ENCODE measurements at places on chromosomes 5 and 9. TPM values are rescaled to one million over a fixed set of nuclear protein-coding genes. Genes with fewer than 3 reads are reported as not detected.

DNA sequence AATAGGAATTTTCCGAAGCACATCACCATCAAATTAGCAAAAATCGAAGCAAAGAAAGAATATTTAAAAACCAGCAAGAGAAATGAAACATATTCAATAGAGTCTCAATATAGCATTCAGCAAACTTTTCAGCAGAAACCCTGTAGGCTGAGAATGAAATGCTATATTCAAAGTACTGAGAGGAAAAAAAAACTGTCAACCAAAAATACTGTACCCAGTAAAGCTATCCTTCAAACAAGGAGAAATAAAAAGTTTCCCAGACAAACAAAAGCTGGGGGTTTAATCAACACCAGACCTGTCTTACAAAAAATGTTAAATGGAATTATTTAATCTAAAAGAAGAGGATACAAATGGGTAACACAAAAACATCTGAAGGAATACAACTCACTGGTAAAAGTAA is 116.0 kb downstream of the TRPM3 start:
- DNase-seq, result no peak

DNA sequence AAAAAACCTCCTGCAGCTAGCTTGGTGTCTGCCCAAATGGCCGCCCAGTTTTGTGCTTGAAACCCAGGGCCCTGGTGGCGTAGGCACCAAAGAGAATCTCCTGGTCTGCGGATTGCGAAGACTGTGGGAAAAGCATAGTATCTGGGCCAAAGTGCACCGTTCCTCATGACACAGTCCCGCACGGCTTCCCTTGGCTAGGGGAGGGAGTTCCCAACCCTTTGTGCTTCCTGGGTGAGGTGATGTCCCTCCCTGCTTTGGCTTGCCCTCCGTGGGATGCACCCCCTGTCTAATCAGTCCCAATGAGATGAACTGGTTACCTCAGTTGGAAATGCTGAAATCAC is 83.0 kb upstream of the JAK2 start:
- no peak for DNase-seq

The MEGF9 gene
- 18.2 TPM for total RNA-seq

The TARS1 gene
- total RNA-seq, result 63.4 TPM

DNA sequence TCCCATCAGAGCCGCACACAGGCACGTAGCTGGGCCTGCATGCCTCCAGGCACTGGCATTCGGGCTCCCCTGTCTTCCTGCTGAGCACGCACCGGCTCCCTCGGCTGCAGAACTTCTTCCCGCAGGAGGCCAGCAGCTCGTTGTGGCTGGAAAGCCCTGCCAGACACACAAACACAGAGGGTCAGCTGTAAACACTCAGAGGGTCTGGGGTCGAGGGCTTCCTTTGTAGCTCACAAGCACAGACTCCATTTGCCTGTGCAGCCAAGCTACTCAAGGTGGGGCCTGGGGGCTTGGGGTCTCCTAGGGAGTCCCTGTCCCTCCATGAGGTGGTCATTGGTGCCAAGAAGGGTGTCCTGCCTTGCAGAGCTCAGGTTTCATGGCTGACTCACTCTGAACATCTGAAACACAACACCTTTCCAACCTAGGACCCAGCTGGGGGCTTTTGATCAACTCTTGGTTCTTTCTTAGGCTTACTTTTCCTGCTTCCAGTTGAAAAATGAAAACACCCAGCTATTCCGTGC is 211.4 kb downstream of the FSTL4 start:
- DNase-seq, result no peak

- no peak for DNase-seq
Measured at GRCh38 chr9:31302620-31303418, 1081.6 kb upstream of the ACO1 start.

The TXNDC8 gene
- not detected for total RNA-seq

GRCh38 chr9:16670791-16671190 is 199.7 kb downstream of the BNC2 start:
- DNase-seq, result no peak

The BAAT gene
- 0.08 TPM for total RNA-seq

The ENTR1 gene
- total RNA-seq, result 23.3 TPM

DNA sequence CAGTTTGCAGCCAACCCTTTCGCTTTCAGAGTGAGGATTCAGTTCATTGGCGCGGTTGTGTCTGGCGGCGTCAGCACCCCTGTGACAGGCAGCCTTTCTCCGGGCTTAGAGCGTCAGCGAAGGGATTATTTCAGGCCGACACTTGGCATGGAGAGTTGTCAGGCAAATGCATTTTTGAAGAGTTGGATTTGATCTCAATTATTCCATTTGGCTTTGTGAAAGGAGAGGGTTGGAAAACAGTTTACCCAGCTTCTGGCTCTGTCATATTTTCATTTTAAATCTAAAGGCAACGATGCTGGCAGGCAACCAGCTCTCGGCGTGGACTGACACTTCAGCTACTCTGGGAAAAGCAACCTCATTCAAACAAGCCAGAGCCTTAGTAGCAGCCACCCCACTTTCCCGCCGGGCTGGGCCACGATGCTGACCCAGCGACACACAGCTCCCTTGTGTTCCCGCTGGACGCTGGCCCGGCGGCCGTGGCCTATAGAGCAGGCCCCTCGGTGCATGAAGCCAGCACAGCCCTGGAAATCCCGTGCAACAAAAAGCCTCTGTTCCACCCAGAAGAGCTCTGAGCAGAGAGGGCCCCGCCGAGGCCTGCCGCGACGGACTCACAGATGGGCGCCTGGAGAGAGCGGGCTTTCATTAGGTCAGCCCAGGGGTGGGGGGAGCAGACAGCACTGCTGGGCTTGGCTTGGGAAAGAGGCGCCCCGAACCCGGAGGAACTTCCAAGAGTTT is 28.9 kb upstream of the LPCAT1 start:
- peak; percentile 74 for DNase-seq

GRCh38 chr5:143220748-143221251 is 182.7 kb downstream of the NR3C1 start:
- no peak for DNase-seq

The FOXD4L4 gene
- not detected for total RNA-seq

The SEMA5A gene
- 27.1 TPM for total RNA-seq

GRCh38 chr5:15513911-15514310 is 13.9 kb downstream of the FBXL7 start:
- DNase-seq, result no peak

GRCh38 chr9:34744295-34745221 is 34.6 kb upstream of the CCL21 start:
- peak; percentile 54 for DNase-seq

DNA sequence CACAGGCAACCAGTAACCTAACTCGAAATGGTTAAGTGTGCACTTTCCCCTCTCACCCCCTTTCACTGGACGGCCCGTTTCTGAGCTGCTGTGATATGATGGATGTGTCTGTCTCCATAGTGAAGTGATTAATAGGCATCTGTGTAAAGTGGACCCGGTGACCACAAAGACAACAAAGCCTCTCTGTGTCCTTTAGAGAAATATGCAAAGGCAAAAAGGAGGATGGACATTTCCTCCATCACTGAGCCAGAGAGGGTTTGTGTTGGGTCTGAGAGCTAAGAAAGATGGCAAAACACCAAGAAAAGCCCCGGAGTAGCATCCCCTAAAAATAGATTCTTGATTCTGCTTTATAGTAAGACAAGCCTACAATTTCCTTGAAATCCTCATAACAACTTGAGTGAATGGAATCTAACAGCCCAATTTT is 120.6 kb downstream of the SEMA6A start:
- no peak for DNase-seq

GRCh38 chr9:96327694-96328352 is 25.8 kb upstream of the HSD17B3 start:
- DNase-seq, result no peak

The SLC34A3 gene
- not detected for total RNA-seq

The PLK2 gene
- 63.6 TPM for total RNA-seq

- DNase-seq, result no peak
Measured at GRCh38 chr5:90438100-90438499, 28.5 kb upstream of the CETN3 start.

DNA sequence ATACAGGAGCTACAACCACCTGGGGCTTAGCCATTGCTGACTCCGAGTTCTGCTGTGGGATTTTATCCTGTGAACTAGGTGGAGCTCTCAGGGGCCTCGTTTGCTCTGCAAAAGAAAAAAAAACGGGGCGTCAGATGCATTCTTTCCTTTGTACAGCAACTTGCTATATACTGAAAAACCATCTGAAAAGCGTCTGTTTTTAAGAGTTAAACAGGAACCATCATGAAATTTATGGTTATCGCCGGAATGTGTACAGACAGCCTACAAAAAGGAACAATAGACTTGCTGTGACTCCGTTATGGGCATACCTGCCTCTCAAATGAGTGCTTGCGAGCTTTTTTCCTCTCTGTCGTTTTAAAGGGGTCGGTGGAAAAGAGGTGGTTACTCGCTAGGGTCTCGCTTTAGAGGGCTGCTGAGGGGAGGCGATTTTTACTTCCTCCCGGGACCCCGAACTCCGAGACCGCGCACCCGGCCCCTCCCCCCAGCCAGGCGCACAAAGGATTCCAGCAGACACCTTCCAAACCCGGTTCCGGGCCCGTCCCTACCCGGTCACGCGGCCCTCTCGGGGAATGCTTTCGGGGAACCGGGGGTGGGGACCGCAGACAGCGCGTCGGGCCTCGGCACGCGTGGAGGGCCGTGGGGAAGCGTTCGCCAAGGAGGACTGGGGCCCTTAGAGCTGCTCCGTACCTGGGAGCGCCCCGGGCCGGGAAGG is 826 bp downstream of the PAIP1 start:
- peak; percentile 75 for DNase-seq

The SPINK13 gene
- not detected for total RNA-seq

- no peak for DNase-seq
Measured at GRCh38 chr5:27462936-27463335, 424.6 kb upstream of the CDH9 start.

GRCh38 chr5:79824444-79824843 is 134.8 kb downstream of the CMYA5 start:
- no peak for DNase-seq

The SLC6A19 gene
- not detected for total RNA-seq

The ISL1 gene
- not detected for total RNA-seq

DNA sequence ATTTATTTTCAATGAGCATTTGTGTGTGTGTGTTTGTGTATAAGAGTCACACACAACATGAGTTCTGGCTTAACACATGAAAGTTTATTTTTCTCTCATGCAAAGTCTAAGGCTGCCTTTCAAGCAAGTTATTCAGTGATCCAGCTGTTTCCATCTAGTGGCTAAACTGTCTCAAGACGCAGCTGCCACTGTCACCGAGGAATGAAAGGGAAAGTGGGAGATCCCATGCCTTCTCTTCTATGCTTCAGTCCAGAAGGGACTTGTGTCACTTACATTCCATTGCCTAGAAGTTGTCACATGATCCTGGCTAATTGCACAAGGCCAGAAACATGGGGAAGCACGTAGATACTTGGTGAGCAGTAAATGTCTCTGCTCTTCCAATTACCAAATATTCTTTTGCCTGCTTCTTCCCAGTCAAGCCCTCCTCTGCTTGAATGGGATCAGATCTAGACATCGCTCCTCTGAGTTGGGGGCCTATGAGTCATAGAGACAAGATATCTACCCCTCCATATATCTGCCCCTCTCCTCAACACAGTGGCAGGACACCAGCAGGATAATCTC is 30.4 kb upstream of the SLIT3 start:
- no peak for DNase-seq

DNA sequence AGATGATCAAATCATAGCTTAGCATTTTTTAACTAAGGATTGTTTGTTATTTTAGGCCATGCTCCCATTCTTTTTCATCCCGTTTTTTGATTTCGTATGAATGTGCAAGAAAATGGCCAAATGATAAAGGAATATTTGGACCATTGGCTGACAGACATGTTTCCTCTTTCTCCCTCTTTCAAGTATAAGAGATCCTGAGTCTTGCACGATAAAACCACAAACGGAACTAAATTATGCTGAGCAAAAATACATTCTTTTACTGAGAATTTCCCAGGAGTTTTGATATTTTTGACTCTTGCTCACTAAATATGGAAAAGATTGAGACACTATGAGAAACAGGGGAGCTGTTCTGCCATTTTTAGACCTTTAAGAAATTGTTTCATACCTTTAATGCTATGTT is 90.4 kb upstream of the KLF9 start:
- DNase-seq, result no peak

GRCh38 chr5:93359296-93359959 is 221.6 kb downstream of the NR2F1-AS1 start:
- no peak for DNase-seq

The FAM120A gene
- total RNA-seq, result 83.4 TPM

- DNase-seq, result no peak
Measured at GRCh38 chr5:165457859-165458481, 1952.6 kb downstream of the MAT2B start.

The TAS2R1 gene
- not detected for total RNA-seq

DNA sequence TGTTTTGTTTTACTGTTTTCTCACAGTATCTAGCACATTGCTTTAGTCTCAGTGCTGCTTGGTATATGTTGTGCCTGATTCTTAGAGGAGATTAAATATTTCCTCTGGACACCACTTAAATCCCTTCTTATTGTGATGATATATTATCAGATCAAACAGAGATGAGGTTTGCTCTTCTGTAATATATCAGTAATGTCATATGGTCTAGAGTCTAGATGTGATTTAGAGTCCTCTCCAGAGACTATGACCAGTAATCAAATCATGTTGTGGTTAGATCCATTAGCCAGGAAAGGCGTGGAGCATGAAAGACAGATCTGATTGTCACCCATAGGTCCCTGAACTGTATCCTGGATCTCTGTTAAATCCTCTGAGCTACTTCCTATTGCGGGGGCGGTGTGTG is 24.4 kb downstream of the CAMK4 start:
- no peak for DNase-seq

The MEIKIN gene
- total RNA-seq, result not detected

The OR1J2 gene
- not detected for total RNA-seq

GRCh38 chr9:130921300-130921988 is 17.6 kb downstream of the FIBCD1 start:
- DNase-seq, result no peak

DNA sequence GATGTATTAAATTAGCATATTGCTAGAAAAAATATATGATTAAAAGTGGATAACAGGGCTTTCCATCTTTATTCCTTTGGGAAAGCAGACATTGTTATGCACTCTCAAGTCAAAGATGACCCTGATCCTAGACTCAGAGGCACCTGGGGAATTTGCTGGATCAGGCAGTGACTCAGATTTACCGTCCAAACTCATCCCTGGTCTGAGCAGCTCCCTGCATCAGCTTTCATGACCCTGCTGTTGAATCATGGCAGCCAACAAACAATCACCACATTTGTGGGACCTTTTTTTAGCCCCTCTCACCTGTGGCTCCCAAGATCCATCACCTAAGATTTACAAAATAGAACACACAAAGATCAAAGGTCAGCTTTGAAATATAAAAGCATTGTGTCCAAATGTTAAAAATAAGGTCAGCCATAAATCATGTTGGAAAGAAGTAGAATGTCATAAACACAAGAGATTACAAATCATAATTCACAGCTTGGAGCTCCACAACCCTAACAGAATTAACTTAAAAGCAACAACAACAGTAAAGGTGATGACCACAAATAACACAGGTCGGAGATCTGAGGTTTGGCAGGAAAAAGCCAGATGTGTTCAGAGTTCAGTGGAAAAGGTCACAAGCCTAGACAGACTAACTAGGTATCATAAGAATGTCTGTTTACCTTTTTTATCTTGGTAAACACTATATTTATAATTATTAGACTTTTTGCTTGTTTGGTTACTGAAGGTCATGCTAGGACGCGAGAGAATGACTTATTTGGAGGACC is 55.5 kb downstream of the ZFAND5 start:
- DNase-seq, result no peak

The PCDHGA9 gene
- total RNA-seq, result 4.3 TPM

GRCh38 chr5:17257705-17258273 is 40.4 kb downstream of the BASP1 start:
- DNase-seq, result no peak

The GNAQ gene
- total RNA-seq, result 12.2 TPM

- DNase-seq, result no peak
Measured at GRCh38 chr9:125985998-125986655, 239.0 kb downstream of the PBX3 start.
